ENCODE measurements at places on chromosomes 11 and 22.

DNA sequence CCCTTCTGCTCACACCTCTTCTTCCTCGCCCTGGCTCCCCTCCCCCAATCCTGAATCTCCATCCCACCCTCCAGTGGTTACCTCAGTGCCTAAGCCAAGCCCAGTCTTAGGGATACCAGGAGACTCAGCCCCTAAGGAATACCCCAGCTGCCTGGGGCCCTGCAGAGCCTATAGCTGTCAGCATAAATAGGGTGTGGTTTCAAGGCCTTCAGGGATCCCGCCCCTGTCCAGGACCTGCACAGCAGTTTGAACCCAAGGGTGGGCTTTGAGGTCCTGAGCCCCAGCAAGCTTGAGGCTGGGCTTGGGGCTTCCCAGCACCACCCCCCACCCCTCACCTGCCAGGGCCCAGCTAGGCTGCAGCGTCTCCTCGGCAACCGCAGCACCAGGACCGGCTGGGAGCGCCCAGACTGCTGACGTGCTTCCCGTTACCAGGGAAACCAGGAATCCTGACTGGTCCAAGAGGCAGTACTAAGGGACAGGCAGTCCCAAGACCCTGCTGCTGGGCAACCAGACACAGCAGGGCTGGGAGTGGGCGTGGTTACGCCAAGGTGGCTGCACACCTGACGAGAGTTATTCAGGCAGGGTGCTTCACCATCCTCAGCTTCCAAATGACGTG, 13.7 kb downstream of the APBB1 start:
- peak; percentile 68 for DNase-seq

DNA sequence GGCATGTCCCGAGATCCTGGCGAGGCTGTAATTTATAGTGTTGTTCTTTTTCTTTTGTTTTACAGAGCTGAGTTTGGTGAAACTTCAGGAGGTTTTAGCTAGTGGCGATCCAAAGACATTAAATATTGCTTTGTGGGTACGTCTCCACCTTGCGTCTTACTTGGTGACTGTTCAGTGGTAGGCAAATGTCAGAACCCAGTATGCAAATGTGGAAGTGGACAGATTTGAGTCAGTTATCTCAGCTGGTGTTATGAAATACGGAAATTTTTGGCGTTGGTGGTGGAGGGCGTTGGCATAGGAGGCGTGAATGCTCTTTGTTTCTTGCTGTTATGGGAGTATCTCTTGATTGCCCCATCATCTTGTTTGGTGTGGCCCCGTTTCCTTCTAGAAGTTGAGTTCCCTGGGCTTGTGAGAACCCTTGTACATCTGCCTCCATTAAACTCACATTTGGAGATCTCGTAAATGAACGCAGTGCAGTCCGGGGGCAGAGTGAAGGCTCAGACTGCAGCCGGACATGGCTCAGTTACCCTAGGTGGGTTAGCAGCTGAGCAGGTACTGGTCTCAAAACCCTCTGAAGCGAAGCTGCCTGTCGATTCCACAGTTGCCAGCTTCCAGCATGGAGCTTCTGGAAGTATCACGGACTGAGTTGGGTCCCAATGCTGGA, 39.9 kb downstream of the PTPRJ start:
- no peak for DNase-seq

DNA sequence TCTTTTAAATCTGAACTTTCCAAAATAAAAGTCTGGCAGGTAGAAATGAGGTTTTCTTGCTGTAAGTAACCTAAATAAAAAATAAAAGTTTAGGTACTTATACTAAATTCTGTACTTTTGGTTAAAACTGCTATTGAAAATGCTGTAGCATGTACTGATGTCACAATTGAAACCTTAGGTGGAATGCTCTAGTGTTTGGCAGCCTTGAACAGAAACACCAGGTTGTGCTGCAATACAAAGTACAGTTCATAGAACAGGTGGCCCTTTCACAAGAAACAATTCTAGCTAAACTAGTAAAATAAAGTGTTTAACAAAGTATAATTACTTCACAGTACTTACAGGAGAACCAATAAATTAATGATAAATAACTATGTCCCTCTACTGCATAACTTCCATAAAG, 25.1 kb downstream of the NPAT start:
- no peak for DNase-seq

- no peak for DNase-seq
These were observed 754.2 kb downstream of the FAM181B start for GRCh38 chr11:81979448-81979847.

DNA sequence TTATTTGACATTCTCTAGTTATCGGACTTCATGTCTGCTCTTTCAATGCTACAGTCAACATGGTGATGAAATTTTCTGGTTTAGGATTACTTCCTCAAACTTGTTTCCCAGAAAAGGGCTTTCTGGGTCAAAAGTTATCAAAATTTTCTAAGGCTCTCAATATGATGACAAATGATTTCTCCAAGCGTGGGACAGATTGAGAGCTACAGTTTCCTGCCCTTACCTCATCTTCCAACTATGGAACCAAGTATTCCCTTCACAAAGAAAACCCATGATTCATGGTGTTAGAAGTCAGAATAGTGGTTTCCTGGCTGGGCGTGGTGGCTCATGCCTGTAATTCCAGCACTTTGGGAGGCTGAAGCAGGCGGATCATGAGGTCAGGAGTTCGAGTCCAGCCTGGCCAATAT, 17.8 kb downstream of the MYO18B start:
- no peak for DNase-seq

GRCh38 chr11:118679483-118679882, at the start of gene TREH:
TREH (minus strand) TSS chr11:118679650; CDS start chr11:118679627, 23 bp downstream.
- no peak for DNase-seq

DNA sequence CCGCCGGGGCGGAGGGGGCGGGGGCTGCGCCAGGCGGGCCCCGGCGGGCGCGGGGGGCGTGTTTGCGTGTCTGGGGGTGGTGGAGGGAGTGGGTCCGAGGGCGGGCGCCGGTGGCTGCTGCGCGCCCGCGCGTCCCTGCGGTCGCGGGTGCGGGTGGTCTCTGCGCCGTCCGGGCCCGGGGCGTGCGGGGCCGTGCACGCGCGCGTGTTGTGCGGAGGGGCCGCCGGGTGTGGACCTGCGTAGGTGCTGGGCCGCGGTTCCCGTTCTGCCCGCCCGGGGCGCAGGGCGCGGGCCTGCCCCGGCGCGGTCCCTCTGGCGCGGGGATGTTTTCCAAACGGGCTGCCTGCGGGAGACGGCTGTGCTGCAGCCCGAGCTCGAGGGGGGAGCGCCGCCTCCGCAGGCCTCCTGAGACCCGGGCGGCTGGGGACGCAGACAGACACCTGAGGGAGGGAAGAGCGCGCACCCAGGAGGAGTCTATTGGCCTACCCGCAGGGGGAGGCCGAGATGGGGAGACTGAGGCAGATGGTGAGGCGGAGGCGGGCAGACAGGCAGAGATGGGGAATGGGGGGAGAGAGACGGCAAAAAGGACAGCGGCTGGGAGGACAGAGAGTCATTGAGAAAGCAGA, 442 bp downstream of the PELI3 start:
- DNase-seq: peak; percentile 32

DNA sequence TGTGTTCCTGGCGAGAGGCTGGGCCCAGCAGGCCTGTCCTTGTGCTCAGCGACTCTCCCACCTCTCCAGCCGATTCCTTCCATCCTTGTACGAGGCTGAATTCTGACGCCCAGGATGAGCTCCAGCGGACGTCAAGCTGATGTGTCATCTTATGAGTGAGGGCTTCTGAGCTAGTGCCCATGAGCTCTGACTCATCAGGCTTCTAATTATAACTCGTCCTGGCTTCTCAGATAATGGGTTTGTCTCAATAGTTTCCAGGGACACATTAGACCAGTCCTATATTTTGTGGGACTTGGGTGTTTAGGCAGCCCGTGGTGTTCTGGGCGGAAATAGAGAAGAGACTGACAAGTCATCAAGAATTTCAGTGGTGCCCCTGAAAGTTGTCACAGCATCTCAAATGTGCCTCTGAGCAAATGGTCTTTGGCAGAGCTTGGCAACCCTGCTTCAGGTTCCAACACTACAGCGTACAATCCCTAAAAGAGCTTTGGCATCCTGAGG, 108.2 kb upstream of the CD44 start:
- DNase-seq: peak; percentile 75

DNA sequence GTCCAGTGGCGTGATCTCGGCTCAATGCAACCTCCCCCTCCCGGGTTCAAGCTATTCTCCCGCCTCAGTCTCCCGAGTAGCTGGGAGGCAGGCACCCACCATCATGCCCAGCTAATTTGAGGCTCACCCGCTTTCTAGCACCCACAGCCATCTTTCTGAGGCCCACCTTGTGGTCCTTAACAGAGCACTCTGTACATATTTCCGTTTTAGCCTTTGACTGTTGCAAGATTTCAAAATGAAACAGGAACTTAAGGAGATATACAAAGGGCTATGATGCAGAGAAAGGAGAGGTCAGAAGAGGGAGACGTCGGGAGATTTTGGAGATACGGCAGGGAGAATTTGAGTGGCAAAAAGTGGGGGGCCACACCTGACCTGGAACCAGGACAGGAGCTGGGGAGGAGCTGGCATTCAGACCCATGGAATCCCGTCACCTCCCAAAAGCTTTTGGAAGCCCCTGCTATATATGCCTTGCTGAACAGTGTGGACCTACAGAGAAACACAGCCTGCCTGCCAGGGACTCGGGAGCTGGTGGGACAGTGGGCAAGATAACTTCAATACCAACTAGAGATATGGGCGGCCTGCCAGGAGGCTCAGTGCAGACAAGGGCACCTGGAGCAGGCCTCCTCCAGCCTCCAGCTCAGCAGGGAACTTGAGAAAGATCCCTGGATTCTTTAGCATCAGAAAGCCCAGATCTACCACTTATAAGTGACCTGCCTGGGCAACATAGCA, 8.0 kb upstream of the CLCF1 start:
- DNase-seq: no peak

- DNase-seq: peak; percentile 5
These were observed 24.0 kb upstream of the TMEM191C start for GRCh38 chr22:21443057-21443734.

- no peak for DNase-seq
These were observed 22.3 kb downstream of the CBX7 start for GRCh38 chr22:39130152-39130704.

DNA sequence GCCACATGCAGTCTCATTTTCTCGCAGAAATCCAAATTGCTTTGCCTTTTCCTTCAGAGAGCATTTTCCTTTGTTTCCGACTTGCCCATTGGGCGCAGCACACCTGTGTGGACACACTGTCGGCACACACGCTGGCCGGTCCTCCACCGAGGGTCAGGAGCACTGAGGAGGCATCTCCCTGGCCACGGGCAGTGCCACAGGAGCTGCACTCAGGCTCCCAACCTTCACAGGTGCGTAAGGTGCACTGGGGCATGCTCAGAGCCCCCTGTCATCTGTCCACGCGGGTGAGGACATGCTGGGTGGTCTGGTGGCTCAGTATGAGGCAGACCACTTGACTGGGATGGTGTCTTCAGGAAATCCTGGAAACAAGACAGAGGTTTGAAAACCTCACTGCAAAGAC, 779.1 kb downstream of the BRD1 start:
- DNase-seq: no peak

DNA sequence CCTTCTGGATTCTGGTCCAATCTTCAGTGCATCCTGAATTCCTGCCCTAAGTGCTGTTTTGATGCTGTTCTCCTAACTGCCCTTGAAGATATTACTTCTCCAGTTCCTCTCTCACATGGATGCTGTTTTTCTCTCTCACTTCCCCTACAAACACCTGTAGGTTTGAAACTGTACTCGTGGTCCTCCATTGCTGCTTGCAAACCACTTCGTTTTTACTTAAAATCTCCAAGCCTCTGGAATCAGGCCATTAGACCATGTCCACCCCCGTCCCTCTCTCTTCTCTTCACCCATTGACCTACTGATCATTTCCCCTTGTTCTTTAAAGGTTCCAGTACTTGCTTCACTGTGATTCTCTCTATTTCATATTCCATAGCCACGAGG, 988.1 kb downstream of the NTM start:
- DNase-seq: no peak

GRCh38 chr11:84871116-84871515, 756.0 kb downstream of the DLG2 start:
- DNase-seq: no peak

- DNase-seq: no peak
These were observed 3.0 kb upstream of the MUC2 start for GRCh38 chr11:1071571-1072115.

DNA sequence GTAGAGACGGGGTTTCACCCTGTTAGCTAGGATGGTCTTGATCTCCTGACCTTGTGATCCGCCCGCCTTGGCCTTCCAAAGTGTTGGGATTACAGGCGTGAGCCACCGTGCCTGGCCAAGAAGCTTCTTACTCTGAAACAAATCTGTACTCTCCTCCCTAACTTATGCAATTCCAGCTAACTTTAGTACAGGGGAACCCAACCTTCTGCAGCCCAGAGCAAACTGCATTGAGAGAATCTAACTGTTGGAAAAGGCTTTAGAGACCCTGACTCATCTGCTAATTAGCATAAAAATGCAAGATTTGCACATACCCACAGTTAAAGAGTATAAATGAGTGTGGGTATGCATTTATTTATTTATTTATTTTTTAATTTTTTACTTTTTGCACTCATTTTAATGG, 64.8 kb downstream of the APOL5 start:
- DNase-seq: no peak

DNA sequence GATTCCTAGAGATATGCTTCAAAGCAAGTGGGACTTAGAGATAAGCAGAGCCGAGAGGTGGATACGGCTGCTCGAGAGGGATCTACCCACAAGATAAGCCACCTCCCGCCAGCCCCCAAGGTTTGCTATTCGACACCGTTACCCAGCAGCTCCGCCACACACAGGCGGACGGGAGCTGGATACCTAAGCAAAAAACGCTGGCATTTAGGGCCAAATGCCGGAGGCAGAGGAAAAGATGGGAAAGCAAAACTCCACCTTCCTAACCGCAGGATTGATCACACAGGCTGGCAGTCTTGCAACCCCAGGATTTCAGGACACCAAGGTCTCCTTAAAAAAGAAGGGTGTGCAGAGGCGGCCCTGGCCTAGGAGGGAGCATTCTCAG, 709 bp downstream of the FTH1 start:
- peak; percentile 64 for DNase-seq

- DNase-seq: no peak
These were observed 31.6 kb upstream of the A4GALT start for GRCh38 chr22:42752230-42752746.

DNA sequence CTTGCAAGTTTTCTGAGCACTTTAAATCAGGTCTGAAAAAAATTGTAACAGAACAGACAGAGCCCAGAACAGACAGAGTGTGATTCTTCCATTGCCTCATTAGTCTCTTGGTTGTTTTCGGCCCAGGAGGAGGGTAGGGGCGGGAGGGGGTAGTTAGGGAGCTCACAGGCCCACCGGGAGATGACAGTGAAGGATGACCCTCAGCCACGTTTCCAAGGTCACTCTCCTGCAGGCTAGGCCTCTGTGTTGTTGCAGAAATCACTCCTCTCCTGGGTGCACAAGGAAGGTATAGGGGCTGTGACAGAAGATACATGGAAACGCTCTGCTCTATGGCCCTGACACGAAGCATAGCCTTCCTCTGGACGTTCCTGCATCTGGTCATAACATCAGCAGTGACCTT, 69.3 kb downstream of the ABTB2 start:
- DNase-seq: no peak

- DNase-seq: no peak
These were observed 73.1 kb upstream of the ARHGAP32 start for GRCh38 chr11:129265125-129265788.

Measured in posterior cingulate gyrus (tissue), 11 donors.